ENCODE measurements at places on chromosomes 5 and 9. TPM values are rescaled to one million over a fixed set of nuclear protein-coding genes. Genes with fewer than 3 reads are reported as not detected.

- DNase-seq = no peak
Measured at GRCh38 chr5:9927521-9927997, 297.4 kb upstream of the TAS2R1 start.

DNA sequence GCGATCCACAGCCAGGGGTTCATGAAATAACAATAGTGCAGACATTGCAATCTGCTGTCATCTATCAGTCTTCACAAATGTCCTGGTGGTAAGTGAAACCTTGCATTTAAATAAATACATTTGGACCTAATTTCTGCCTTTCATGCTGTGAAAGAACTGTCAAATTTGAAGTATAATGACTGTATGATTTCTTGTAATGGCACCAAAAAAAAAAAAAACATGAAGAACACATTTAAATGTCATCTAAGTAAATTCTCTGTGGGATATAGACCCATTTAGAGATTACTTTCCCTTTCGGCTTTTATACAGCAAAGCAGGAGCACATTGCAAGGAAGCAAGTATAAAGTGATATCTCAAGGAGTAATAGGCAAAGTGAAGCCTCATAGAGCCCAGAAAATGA is 431.5 kb upstream of the SGCD start:
- no peak for DNase-seq

DNA sequence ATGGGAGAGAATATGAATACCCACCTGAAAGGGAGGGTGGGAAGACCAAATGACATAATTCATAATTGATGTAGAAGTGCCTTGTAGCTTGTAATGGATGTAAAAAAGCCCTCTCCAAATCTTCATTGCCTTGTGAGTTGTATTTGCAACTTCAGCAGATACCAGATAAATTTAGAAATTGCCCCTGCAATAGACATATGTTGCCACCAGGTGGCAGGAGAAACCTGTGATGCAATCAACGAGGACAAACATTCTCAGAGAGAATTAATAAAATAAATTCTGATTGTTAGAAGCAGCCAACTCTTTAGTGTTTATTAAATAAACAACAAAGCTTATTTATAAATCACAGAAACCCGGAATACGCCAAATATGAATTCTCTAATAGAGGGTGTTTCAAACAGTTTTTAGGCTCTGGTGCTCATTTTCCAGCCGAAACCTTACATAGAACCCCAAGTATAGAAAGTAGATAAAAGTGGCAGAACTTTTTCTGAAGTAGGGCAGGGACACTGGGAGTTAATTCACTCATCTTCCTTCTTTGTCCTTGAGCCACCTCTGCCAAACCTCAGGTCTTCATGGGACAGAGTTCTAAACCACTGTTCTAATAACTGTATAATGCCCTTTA is 147.8 kb downstream of the TMEM38B start:
- DNase-seq = no peak

DNA sequence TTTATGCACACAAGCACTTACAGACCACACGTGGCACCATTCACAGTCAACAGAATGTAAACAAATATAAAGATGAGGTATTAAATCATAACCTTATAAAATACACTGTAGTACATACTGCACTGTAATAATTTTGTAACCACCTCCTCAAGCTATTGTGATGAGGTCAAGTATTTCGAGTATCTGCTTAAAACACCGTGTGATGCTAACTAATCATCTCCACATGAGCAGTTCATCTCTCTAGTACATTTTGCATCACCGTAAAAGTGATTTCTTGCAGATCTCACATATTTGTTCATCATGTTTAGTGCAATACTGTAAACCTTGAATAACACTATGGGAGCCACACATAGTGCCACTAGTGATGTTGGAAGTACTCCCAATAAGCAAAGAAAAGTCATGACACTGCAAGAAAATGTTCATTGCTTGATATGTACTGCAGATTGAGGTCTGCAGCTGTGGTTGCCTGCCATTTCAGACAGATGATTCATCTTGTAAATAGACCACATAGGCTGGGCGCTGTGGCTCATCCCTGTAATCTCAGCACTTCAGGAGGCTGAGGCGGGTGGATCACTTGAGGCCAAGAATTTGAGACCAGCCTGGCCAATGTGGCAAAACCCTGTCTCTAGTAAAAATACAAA is 44.3 kb downstream of the FOXB2 start:
- peak; percentile 12 for DNase-seq

- DNase-seq = no peak
Measured at GRCh38 chr5:151085517-151086041, 4.7 kb upstream of the TNIP1 start.

- no peak for DNase-seq
Measured at GRCh38 chr5:151115272-151115905, 34.6 kb upstream of the TNIP1 start.

The PRR7 gene
- total RNA-seq = 39.2 TPM

DNA sequence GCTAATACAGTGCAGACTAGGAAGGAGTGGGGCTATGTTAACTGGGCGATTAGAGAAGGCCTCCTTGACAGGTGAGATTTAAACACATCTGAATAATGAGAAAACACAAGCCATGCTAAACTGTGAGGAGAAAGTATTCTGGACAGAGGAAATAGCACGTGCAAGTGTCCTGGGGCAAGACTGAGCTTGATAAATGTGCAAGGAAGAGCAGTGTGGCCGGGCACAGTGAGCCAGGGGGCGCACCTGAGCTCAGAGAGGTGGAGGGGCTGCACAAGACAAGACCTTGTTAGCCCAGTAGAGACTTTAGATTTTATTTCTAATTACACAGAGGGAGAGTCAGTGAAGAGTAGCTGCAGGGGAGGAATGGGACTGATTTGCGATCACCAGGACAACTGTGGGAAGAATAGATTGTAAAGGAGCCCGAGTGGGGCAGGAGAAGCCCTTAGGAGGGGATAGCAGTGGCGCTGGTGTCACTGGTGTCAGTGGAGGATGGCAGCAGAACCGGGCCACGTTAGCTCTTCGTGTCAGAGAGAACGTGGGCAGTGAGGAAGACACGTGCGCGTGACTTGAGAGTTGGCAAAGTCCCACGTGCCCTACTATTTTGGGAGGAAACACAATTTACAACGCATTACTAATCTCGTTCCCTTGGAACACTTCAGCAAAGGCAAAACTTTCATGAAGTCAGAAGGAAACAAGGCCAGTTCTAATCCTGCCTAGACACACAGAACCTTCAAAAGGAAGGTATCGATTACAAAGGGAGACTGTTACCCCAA is 17.9 kb upstream of the C5orf47 start:
- DNase-seq = no peak

GRCh38 chr9:95834281-95834907 is 41.1 kb upstream of the ERCC6L2 start:
- no peak for DNase-seq

All from Panc1 (cell line).